ENCODE measurements at places on chromosomes 7 and 10.

DNA sequence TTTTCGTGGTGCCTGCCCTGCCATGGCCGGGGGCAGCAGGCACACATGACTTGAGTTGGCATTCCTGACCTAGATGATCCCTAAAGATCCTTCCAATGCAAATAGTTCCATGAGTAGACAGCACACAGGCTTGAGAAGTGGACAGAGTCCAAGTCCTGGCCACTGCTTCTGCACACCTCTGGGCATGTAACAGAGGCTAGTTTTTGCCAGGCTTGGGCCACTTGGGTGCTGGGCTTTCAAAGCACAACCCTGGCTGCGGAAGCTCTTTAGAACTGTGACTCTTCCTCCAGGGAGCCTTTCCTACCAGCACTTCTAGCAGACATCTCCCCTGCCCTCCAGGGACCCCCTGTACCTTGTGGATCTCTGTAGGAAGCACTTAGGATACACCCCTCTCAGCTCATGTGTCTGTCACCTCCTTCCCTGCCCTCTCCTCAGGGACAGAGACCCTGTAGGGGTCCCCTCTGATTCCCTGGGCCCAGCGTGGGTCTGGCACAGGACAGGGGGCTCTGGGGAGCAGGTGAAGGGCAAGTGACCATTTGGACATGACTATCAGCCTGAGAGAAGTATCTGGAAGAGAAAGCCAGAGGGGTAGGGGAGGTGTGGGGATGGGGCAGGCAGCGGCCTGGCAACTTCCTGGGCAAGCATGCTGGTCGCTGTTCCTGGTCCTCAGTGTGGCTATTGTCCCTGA lies 36.2 kb downstream of the ZCCHC24 start:
- no peak for DNase-seq

DNA sequence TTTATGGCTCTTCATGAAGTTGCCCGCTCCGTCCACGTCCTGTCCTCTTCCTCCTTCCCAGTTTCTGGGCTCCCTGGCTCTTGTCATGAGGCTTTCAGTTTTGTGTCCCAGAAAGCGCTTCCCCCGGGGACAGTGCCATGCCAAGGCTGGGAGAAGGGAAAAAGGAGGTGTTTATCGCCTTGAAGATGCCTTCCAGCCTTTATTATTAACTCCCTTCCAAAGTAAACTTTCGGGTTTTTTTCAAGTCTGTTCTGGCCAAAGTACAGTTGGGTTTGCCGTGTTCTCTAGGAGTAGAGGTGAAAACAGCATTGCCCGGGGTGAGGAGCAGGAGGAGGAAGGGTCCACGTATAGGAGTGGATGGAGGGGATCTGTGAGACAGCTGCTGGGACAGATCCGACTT lies 117.2 kb downstream of the CUX1 start:
- no peak for DNase-seq

DNA sequence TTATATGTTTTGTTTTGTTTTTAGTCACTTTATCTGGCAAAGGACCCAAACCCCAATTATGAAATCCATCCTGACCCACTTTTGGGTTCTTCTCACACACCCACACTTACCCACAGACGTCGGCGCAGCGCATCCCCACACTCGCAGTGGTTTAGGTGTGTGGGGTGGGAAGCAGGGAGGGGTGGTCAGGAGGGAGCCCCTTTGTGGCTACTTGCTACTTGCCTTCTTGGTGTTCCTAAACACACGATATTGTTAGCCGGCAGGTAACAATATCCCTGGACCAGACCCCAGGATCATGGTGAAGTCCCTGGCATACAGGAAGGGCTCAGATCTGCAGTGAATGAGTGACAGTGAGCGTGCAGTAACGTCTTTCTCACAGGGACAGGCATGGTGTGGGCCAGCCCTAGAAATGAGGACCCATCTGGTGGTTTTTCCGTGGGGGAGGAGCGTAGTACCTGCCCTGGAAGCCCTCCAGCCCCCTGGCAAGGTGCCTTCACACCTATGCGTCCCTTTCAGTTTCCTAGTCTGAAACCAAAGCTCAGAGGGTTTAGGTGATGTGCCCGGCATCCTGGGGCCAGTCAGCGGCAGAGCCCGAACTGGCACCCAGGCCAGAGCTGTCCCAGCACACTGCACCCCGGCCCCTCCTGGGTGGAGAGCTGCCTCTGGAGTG lies 4.4 kb downstream of the SPOCK2 start:
- no peak for DNase-seq

DNA sequence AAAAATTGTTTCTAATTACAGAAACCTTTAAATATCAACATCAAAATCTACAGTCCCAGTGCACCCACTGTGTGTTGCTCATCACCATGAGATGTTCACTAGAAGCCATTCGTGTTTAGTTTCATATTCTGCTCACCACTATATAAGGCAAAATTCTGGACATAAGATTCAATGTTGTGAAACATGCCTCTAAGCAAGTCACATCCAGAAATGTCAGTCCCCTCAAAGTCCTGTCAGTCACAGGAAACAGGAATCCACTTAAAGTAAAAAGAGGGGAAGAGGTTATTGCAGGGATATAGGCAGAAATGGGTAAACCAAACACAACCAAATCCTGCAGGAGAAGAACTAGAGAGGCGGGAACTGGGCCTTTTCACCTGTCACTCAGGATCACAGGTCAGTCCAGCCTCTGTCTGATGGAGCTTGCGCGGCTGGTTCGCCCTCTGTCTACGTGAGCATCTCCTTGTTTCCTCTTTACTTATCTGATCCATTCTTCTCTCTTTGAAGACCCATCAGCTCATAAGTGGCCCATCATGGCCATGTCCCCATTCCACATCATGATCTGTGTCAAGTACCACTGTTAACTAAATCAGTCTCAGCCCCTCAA lies 58.4 kb downstream of the MYPN start:
- no peak for DNase-seq

DNA sequence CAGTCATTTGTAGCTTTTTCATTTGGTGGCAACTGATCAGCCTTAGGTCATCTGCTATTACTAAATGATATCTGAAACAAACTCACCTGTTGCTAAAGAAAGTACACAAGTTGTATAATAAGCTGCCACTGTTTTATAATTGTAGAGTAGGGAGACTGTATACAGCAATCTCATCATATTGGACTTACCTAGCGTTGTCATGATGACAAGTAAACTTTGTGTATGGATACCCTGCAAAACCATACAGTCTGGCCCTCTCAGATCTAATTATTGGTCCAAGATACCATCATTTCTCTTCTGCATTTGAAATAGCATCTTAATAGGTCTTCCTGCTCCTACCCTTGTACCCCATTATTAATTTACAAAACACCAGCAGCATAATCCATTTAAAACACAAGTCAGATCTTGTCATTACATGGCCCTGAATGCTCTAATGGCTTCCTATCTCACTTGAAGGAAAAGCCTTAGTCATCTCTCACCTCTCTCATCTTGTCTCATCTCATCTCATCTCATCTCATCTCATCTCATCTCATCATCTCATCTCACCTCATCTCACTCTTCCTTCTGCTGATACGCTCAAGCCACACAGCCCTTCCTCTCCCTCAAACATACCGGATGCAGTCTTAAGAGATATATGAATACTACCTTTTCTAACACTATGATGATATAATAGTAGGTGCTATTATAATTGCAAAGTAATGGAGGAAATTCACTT lies 540.6 kb downstream of the MDFIC start:
- no peak for DNase-seq

Measured in hindlimb muscle (tissue), 1 donor.